ENCODE measurements at places on chromosomes 5 and 9.

- DNase-seq, result no peak
Observed at GRCh38 chr9:105661011-105661410, 1.2 kb upstream of the TAL2 start.

DNA sequence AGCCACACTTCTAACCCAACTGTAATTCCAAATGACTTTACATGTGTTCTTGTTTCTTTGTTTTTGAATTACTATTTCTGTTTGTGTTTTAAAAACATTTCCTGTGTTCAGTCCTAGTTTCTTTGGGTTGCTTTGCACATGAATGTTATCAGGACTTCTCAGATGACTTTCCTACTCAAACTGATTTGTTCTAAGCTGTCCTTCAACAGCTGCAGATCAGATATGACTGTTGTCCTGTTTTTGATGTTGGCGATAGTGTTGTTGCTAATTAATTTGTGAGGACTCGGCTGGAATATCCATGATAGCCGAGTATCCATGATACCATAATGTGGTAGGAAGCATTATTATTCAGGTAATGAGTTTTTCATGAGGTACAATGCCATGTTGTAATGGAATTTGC lies 98.6 kb downstream of the CHSY3 start:
- DNase-seq, result no peak

DNA sequence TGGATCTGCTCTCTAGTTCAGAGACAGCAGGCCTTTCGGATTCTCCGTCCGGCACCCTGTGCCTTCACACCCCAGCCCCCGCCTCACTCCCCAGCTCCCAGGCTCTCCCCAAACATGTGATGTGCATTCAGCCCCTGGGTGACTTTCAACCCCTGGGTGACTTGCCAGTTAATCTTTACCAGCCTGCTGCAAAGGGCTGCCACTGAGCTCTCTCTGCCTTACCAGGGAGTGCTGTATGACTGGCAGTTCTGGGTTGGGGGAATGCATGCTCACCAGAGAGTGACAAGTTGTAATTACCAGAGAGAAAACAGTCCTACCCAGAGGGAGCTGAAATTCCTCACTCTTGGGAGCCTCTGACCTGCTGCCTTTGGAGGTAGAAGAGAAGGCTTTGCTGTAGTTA lies 4.9 kb upstream of the ADRA1B start:
- peak; percentile 74 for DNase-seq

GRCh38 chr5:152689250-152689711 lies 284.2 kb upstream of the NMUR2 start:
- DNase-seq, result no peak

DNA sequence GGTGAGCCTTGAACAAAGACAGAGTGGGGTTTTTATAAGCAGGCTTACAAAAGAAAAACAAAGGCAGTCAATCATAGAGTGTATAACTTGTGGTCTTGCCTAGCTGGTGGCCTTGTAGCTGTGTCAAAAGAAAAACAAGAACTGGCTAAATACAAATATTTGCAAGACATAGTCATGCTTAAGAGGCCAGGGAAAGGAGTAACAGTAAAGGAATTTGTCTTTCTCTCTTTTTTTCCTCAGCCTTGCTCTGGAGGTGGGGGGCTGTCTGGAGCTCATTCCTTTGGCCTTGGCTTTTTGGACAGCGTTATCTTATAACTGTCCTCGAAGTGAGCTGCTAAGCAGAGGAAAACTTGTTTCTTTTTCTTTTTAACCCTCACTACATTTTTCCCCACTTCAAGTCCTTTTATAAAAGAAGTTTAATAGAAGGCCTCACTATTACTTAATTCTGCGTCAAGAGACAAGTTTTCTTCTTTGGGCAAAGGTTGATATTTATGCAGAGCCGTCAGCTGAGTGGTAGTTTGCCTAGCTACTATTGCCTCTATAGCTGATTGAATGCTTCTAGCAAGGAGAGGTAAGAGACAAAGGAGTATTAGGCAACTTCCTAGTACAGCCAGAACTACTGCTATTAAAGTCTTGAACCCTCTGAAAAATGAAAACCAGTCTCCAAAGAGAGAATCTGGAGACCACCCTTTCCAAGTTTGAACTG lies 14.3 kb downstream of the CEL start:
- DNase-seq, result no peak

GRCh38 chr5:138629392-138629791 lies 54.2 kb upstream of the HSPA9 start:
- no peak for DNase-seq

GRCh38 chr9:18721267-18721994 lies 247.5 kb downstream of the ADAMTSL1 start:
- peak; percentile 65 for DNase-seq

- DNase-seq, result no peak
Observed at GRCh38 chr9:120388003-120388855, 191.7 kb downstream of the CDK5RAP2 start.

GRCh38 chr5:20157089-20157488 lies 169.1 kb upstream of the CDH18 start:
- DNase-seq, result no peak

DNA sequence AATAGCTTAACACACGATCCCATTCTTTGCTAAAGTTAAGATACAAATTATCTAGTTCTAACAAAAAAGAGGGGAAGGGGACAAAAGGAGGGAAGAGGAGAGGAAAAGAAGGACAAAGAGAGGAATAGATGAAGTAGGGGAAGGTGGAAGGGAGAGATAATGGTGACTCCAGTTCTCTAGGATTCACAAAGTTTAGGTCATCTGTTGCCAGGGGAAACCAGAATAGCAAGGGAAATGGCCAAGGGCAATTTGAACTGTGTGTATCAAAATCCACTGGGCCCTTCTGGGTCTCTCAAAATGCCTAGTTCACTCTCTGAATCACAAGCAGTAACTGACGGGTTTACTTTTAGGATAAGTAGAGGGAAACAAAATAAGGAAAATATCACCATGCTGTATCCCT lies 7.6 kb downstream of the SLC24A2 start:
- no peak for DNase-seq

GRCh38 chr5:36301858-36302603 lies at the start of gene RANBP3L:
Gene RANBP3L, minus strand, starts transcription at chr5:36301902. Its CDS starts 486 bp downstream, at chr5:36301416.
- DNase-seq, result no peak

GRCh38 chr9:113695440-113695851 lies 180.7 kb upstream of the ZNF618 start:
- DNase-seq, result no peak

Data from right renal pelvis (tissue), 4 donors.